Tibial artery (tissue), 4 donors: ENCODE measurements at places on chromosomes 4 and X.

DNA sequence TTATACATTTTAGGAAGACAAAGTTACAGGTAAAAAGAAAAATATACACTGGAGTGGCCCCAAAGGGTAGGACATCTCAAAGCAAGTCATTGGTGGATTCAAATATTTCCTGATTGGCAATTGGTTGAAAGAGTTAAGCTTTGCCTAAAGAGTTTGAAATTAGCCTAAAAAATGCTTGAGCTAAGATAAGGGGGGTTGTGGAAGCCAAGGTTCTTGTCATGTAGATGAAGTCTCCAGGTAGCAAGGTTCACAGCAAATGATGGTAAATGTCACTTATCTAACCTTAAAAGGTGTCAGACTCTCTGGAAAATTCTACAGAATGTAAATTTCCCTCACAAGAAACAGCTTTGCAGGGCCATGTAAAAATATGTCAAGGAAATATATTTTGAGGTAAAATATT is 596.7 kb downstream of the FAT4 start:
- DNase-seq, result no peak

GRCh38 chr4:101295691-101296090 is 51.6 kb downstream of the PPP3CA start:
- no peak for DNase-seq

- DNase-seq, result no peak
These were observed 394.2 kb downstream of the ARHGAP24 start for GRCh38 chr4:85869181-85869580.

DNA sequence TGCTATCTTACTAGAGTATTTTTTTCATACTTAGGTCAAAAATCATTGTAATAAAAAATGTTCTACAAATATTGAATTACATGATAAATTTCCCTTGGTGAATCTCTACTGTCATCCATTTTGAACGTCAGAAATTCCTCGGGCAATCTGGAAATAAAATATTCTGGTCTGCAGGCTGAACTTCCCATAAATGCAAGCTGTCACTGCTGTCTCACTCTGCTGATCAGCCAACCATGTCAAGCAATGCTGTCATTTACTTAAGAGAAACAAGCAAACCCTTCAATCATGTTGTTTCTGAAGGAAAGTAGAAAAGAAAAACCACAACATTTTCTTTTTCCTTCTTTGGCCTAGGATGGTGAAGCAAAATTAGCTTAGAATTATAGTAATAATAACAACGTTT is 514.2 kb upstream of the GALNT7 start:
- no peak for DNase-seq

DNA sequence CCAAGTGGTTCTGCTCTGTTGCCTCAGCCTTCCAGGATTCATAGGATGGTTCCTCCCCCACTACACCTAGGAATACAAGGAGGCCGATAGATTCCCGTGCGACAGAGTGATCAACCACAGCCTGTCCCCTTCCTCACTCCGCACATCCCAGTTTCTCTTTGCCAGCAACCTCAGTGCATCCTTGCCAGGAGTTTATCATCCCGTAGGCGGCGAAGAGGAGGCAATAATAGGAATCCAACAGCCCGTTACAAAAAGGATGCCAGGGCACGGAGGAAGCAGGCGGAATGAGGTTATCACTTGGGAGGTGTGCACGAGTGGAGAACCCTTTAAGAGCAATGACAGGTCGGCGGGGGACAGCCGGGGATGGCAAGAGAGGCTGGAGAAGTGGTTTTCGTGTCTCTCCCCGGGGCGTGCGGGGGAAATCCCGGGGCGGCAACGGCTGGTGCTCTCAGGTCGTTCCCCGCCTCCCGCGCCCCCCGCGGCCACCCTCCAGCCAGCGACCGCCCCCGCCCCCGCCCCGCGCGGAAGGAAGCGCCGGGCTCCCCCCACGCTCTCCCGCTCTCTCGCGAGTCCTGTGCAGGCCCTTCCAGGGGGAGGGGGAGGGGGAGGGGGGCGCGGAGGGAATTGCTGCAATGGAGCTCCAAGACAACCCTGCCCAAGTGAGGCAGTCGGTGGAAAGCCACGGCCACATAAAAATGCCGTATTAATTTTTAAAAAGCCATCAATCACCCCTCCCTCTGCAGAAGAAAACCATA is 1.6 kb downstream of the PPP3CA start:
- peak; percentile 87 for DNase-seq

GRCh38 chrX:19956923-19957322 is 33.9 kb downstream of the BCLAF3 start:
- DNase-seq, result peak; percentile 20

DNA sequence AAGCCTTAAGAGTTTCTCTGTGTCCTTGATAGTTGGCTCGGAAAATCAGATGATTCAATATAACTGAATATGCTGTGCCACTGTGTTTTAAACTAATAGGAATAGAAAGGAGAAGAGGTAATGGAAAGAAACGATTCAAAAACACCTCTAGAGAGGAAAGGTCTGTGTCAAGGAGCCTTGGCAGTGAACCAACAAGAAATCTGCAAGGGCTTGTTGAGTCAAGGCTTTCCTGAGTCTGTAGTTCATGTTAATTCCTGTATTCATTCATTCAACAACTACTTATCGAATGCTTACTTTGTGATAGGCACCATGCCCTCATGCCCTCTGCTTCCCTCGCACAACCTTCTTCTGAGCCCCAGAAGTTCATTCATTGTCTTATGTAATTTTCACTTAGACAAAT is 336.0 kb downstream of the PDHA2 start:
- no peak for DNase-seq

DNA sequence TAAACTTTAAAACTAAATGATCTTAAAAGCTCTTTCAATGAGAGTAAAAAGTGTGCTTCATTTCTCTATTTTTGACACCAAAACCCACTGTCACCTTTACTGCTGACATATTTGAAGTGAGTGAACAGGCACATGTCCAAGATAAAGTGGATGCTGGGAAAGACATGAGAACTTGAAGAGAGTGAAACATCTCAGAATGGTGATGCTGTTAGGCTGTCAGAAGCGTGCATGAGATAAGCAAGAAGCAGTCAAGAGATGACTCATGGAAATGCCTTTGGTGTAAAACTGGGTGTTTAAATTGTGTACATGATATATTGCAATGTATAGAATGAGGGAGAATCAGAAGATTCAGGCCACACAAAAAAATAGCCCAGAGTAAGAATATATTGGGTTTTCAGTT is 21.8 kb upstream of the GBA3 start:
- no peak for DNase-seq

DNA sequence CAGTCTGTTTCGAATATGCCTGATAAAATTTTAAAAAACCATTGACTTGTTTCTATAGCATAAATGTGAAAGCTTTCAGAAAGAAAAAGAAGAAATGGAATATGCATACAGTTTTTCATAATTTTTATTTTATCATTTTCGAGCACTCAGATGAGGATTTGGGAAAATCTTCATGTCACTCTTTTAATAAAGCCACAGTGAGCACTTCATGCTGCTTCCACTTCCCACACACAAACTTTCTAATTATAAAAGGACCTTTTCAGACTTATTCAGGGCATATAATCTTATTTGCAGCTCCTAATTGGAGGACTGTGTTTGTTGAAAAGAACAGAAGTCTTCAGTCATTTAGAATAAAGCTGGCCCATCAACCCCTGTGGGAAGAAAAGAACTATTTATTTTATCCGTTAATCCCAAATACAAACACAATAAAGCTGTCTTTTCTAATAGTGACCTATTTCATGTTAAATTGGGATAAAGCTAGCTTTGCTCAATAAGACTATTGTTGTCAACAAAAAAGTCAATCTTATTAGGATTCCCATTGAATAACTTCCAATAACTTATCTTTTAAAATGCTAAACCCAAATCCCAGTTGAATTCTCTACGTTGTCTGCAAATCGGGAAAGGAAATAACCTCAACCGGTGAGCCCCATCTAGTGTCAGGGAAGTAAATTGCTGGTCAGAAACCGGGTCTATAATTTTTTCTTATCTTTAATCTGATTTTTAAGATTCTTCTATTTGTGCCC is 211.5 kb downstream of the PDGFRA start:
- DNase-seq, result no peak

GRCh38 chr4:140808256-140808655 is 52.1 kb upstream of the TBC1D9 start:
- no peak for DNase-seq

DNA sequence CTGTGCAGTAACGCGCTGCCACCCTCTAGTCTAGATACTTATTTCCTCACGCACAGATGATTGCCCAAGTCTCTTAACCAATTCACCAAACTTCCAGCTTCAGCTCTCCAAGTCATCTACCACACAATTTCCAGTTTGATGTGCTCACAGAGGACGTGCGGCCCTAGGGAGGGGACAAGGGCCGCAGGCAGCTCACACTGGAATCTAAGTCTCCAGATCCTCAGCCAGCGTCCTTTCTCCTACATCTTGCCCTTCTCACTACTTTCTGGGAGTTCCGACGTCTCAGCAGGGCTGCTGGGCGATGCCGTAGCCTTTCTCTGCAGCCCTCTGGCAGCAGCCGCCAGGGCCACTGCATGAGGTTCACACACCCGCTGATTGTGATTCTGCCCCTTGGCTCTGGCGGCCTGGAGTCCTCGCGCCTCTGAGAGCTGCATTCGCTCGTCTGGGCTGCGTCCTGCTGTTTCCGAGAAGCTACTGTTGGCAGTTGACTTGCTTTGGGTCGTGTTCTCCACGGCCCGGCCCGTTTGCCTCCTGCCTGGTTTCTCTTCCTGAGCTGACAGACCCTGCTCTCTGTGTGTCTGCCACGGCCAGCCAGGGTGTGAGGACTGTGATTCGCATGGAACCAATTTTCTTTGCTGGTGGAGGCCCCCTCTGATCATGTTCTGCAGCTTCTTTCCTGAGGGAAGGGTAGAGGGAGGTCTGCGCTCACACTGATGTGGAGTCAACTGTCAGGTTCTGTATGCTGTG is 14.1 kb upstream of the TMEM131L start:
- DNase-seq, result no peak

DNA sequence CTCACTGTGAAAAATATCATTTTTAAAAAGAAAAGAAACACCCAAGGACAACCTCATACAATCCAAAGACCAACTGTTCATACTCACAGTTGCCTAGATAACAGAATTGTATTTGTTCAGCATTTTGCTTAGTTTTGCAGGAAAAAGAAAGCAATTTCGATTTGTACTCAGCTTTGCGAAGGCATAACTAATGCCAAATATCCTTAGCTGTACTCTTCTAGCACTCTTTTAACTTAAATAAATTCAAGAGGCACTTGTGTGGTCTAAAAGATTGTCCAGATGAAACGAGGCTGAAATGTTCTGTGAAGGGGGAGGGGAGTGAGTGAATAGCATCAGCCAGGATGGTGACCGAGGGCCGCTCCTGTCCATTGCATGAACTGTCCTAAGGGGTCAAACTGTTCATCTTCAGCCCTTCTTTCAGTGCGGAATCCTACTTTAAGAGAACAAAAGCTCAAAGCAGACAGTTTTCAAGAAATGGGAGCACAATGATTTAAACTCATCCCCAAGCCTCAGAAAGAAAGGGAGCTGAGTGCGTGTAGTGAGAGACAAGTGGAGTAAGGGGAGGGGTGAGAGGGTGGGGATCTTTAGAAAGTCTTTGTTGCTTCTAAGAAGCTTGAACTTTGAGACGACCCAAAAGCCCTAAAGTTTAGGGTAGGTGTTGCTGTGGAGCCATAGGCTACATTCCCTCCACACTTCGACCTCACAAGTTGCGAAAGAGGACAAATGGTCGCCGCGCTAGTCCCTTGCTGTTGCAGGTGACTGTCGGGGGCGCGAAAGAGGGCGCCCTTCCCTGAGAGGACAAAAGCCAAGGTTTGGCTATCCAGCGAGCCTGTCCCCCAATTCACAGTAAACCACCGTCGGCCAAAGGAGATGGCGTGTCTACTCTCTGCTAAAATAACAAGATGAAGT is 4.0 kb upstream of the NEUROG2 start:
- no peak for DNase-seq

- no peak for DNase-seq
These were observed 53.7 kb downstream of the LNX1 start for GRCh38 chr4:53537606-53538005.

- no peak for DNase-seq
These were observed 1741.0 kb upstream of the PCDH10 start for GRCh38 chr4:131408102-131408501.

DNA sequence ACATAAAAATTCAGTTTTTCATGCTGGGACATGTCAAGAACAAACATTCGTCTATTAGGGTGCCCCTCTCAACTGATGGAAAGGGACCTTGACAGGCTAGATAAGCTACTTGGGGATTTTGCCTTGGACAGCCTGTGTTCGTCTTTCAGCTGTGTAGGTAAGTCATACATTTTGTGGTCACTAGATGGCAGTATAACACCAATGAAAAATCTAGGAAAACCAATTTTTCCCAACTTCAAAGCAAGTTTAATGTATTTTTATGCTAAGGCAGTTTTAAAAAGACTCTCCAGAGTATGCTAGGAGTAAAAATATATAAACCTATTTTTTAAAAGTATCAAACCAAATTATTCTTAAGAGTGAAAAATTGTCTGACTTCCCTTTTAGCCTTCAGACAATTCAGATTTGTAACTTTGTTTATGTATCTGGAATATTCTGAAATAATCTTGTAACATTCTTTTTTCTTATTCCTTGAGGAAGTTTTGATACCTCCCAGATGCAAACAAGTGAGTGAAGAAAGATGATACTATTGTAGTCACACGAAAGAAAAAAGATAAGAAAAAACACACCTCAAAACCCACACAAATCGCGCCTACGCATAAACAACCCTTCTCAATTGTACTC is 158.3 kb downstream of the CPE start:
- no peak for DNase-seq

DNA sequence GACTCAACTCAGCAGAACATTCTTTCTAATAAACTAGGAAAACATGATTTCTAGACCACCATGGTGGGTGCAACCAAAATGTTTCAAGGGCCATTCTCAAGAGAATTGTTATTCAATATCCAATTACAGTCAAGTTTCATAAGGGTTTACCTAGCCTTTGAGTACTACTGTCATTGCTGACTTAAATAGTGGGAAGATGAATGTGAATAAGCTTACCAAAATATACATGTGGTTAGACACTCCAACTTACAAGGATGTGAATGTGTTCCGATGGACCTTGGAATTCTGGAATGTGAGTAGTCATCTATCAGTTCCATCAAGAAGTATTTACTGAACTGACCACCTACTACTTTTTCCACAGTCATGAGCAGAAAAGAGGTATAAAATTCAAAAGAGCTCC is 16.9 kb downstream of the SH3RF1 start:
- no peak for DNase-seq

GRCh38 chr4:61588621-61589402 is 388.7 kb downstream of the ADGRL3 start:
- no peak for DNase-seq

DNA sequence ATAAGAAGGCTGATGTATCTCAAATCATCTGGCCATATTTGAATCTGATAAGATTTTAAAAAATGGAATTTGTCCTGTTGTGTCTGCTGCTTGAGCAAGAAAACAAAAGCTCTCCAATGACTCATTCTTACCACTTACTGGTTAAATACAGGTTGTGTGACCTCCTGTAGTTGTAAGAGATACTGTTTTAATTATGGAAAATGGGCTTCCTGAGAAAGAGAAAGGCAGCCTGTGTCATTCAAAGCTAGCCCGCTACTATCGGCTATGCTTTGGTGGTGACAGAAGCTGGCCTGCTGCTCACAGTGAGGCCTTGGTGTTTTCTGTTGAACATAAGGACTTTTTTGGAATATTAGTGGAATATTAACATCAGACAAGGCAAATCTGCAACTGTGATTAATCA is 1722.1 kb upstream of the PCDH10 start:
- no peak for DNase-seq
